Motor neuron (in vitro differentiated cells): ENCODE measurements at places on chromosomes 13 and 19. TPM values are rescaled to one million over a fixed set of nuclear protein-coding genes. Genes with fewer than 3 reads are reported as not detected.

GARIN5B gene
- 0.15 and 0.16 TPM in 2 replicates for total RNA-seq

KLK7 gene
- not detected in 2 replicates for total RNA-seq

ZNF541 gene
- total RNA-seq, result 0.21 TPM in 1 of 2 replicates, not detected in the other

C19orf85 gene
- 0.30 TPM in 1 of 2 replicates, not detected in the other for total RNA-seq

KRTDAP gene
- not detected in 2 replicates for total RNA-seq

GGACT gene
- total RNA-seq, result 2.2 and 2.5 TPM in 2 replicates

ZSWIM4 gene
- total RNA-seq, result 9.1 and 9.5 TPM in 2 replicates

ZNF724 gene
- 4.8 and 4.9 TPM in 2 replicates for total RNA-seq

LYPD3 gene
- 0.41 and 1.0 TPM in 2 replicates for total RNA-seq

MCEMP1 gene
- not detected in 2 replicates for total RNA-seq

- ATAC-seq, result peak; percentile 28
Measured at GRCh38 chr19:3507371-3508120, 1.4 kb downstream of the FZR1 start.

- ATAC-seq, result no peak
Measured at GRCh38 chr13:52104624-52105023, 24.2 kb downstream of the NEK5 start.

- ATAC-seq, result no peak
Measured at GRCh38 chr13:51167393-51168191, 54.6 kb upstream of the FAM124A start.

GRCh38 chr13:27794368-27794691 lies 2.0 kb downstream of the GSX1 start:
- no peak for ATAC-seq

- ATAC-seq, result no peak
Measured at GRCh38 chr19:19750842-19751790, 18.2 kb upstream of the ZNF14 start.

GRCh38 chr13:44698066-44698465 lies 121.9 kb upstream of the TSC22D1 start:
- ATAC-seq, result peak; percentile 100

- ATAC-seq, result peak; percentile 90
Measured at GRCh38 chr13:26022538-26023292, 29.1 kb downstream of the SHISA2 start.

DNA sequence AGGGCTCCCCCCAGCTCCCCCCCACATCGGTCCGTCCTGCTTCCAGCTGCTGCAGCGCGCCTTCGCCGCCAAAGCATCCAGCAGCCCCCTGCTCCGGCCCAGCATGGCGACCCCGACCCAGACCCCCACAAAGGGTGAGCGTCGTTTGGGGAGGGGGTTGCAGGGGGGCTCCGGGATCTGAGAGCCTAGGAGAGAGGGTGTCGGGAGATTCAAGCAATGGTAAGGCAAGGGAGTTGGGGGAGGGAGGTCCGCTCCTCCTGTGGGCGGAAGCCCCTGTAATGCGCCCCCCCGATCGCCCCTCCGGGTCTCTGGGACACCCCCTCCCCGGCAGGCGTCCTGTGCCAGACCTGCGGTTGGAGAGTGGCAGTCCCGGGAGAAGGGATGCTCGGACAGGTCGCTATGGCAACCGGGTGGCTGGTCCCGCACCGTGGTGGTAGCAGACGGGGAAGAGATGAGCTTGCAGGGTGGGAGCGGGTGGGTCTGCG lies at the start of gene FXYD7:
TSS of gene FXYD7 (plus strand) at position 25 of the 485 bp plus-strand sequence. CDS start at position 104, 79 bp downstream.
- peak; percentile 54 for ATAC-seq

DNA sequence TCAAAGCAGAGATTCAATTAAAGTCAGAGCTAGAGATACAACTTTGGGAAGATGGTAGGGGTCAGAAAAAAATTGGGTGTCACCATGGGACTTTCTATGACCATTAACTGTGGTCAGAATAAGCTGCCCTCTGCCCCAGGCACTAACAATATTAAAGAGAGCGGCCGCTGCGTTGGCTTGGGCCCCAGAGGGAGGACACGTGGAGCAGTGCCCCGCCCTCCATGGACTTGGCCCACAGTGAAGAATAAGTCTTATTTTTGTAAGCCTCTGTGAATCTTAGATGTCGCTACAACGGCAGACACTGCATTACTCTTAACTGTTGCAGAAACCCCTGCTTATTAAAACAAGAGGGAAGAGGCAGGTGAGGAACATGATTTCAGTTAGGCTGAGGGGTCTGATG lies 172.7 kb downstream of the UQCRFS1 start:
- ATAC-seq, result peak; percentile 80

GRCh38 chr19:10670876-10671804 lies 17.0 kb downstream of the ILF3 start:
- ATAC-seq, result no peak

DNA sequence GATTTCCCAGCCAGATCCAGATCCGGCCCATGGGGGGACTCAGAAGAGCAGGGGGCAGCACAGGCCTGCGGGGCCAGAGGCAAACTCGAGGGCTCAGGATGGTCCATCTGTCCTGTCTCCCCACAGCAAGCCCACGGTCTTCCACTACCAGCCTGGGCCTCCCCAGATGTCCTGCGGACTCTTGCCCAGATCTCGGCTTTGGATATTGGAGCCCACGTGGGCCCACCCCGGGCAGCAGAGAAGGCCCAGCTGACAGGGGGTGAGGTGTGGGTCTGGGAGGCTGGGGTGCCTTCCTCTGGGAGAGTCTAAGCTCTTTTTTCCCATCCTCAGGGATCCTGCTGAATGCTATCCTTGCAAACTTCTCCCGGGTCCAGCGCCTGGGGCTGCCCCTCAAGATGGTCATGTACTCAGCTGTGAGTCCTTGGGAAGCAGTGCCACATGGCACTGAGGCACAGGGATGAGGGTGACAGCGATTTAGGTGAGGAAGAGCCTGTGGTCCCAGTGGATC lies 3.4 kb downstream of the ACP4 start:
- no peak for ATAC-seq

- no peak for ATAC-seq
Measured at GRCh38 chr19:46423188-46423587, 5.5 kb downstream of the PNMA8C start.

- ATAC-seq, result no peak
Measured at GRCh38 chr19:50815439-50815838, 8.1 kb downstream of the KLK1 start.

- ATAC-seq, result no peak
Measured at GRCh38 chr19:33727331-33727998, 69.2 kb upstream of the KCTD15 start.

DNA sequence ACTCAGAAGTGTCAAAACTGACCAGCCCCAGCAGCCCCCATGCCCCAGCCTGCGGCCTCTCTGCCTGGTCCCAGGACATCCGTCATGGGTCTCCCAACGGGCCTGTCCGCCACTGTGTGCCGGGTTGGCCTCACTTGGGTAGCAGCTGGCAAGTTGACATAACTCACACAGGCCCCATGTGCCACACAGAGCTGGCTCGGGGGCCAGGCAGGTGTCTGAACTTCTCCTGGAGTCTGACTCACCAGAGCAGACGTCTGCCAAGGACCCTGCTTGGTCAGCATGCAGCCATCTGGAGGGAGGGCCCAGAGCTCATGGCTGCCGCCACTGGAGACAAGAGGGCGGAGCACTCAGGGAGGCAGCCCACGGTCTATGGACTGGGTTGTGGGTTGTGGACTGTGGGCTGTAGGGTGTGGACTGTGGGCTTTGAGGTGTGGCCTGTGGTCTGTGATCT lies 32.0 kb upstream of the TMEM255B start:
- ATAC-seq, result peak; percentile 3

GRCh38 chr13:31591642-31592233 lies 147.6 kb upstream of the RXFP2 start:
- no peak for ATAC-seq

DNA sequence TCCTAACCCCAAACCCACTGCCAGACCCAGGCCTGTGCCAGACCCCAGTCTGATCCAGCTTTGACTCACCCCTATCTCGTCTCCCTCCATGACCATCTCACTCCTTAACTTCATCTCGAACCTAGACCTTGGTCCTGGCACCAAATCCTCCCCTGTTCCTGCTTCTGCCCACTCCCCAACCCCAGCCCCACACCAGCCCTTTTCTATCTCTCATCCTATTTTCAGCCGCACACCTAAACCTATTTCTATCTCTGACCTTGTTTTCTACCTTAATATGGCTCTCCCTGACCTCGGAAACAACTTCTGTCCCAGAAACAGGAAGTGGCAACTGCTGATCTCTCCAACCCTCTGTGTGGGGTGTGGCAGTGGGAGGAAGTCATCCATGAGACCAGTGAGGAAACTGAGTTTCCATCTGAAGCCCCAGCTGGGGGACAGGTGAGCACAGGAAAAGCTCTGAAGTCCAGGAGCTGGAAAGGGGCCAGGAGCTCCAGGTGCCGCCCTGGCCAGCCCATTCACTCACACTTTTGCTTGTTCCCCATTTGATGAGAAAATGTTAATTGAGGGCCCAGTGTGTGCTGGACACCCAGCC lies 13.7 kb downstream of the PTH2 start:
- no peak for ATAC-seq

DNA sequence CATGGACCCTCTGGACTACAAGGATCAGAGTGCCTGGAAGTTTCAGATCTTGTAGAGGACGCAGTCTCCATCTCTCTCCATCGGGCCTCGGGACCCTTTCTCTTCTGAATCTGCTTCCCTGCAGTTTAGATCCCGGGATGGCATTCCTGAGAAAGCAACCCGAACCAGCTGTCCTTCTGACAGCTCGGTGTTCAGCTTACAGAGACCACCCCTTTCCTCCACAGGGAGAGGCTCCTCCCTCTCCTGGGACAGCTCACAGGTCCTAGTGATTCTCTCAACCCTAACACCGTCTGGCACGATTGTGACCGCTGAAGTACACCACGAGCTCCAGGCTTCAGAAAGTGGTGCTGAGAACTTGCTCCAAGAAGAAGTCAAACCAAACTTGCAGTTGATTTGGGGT lies 18.2 kb downstream of the CRX start:
- ATAC-seq, result peak; percentile 58

GRCh38 chr13:75788481-75788981 lies 152.4 kb downstream of the LMO7 start:
- no peak for ATAC-seq
